ENCODE measurements at places on chromosomes 3 and 15. TPM values are rescaled to one million over a fixed set of nuclear protein-coding genes. Genes with fewer than 3 reads are reported as not detected.

The GOLGA6B gene
- total RNA-seq, result 7.4 TPM

The HMG20A gene
- total RNA-seq, result 87.7 TPM

The ZNF620 gene
- total RNA-seq, result 3.7 TPM

The LRTM1 gene
- total RNA-seq, result not detected

The TPRG1 gene
- total RNA-seq, result 15.9 TPM

The FOXB1 gene
- 0.56 TPM for total RNA-seq

The SLC9A9 gene
- 2.7 TPM for total RNA-seq

The AHSG gene
- total RNA-seq, result 0.81 TPM

The SLC2A2 gene
- not detected for total RNA-seq

The FANCD2OS gene
- 25.8 TPM for total RNA-seq

The SLC28A2 gene
- not detected for total RNA-seq

Data from testis (tissue), 5 donors.